ENCODE measurements at places on chromosomes 5 and 9.
A peak's percentile ranks its signal among the peaks of the same experiment; 100 is the strongest.

- DNase-seq, result no peak
Observed at GRCh38 chr9:91948101-91948596, 1.9 kb downstream of the ROR2 start.

- no peak for DNase-seq
Observed at GRCh38 chr5:140054086-140054689, 11.1 kb upstream of the NRG2 start.

- no peak for DNase-seq
Observed at GRCh38 chr5:127580731-127581130, 63.3 kb downstream of the PRRC1 start.

DNA sequence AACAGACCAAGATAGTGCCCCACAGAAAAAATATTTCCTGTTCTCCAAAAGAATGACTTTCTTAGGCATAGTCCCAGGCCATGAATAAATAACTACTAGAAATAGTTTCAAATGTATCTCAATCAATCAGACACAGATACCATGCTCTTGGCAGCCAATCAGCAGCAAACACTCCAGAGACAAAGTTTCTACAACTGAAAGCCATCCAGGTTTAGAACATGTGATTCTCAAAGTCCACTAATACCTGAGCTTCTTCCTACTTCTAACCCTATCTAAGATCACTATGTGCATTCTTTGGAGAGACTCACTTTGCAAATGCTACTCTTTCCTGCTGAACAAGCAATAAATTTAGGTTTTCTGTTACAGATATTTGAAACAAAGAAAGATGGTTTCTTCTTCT, 425.8 kb upstream of the GRIN3A start:
- DNase-seq, result no peak

DNA sequence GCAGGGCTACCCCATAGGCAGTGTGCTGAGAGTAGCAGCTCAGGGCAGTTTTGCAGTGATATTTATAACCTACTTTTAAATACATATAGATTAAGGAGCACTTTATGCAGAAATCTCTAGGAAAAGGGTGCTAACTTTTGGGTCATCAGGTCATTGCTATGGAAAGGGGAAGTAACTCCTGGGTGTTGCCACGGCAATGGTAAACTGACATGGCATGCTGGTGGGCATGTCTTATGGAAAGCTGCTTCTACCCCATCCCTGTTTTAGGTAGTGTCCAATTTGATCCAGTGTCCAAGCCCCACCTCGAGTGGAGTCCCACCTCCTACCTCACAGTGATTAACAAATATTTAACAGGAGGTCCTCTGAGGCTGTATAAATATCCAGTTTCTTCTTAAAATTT, 56.8 kb upstream of the XPA start:
- no peak for DNase-seq

DNA sequence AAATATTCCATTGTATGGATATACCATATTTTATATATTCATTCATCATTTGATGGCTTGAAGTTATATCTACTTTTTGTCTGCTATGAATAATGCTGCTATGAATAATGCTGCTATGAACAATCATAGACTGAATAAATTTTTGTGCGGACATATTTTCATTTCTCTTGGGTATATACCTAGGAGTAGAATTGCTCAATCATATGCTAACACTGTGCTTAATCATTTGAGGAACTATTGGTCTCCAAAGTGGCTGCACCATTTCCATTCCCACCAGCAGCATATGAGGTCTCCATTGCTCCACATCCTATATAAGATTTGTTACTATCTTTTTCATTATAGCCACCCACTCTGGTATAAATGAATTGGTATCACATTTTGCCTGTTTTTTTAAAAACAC, 18.3 kb upstream of the TEK start:
- no peak for DNase-seq

DNA sequence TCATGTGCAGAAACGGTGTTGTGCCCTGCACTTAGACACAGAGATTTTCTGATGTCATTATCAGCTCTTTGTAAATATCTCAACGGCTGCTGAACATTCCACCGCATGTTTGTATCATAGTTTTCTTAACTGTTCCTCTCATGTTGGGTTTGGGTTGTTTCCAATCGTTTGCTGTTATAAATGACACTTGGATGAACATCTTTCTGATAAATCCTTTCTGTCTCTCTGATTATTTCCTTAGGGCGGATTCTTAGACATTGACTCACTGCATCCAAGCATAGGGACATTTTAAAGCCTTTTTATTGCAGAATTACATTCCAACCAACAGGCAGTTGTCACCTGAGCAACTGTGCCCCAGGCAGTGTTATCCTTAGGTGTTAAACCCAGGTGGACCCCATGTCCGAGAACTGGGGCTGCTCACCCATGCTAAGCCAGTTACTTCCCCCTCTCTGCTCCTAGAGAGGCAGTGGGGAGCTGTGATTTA, 28.5 kb downstream of the COL5A1 start:
- DNase-seq, result no peak

GRCh38 chr9:72856972-72857623, 95.8 kb downstream of the ALDH1A1 start:
- peak; percentile 34 for DNase-seq

GRCh38 chr9:78369639-78370219, 72.8 kb downstream of the PSAT1 start:
- peak; percentile 49 for DNase-seq

DNA sequence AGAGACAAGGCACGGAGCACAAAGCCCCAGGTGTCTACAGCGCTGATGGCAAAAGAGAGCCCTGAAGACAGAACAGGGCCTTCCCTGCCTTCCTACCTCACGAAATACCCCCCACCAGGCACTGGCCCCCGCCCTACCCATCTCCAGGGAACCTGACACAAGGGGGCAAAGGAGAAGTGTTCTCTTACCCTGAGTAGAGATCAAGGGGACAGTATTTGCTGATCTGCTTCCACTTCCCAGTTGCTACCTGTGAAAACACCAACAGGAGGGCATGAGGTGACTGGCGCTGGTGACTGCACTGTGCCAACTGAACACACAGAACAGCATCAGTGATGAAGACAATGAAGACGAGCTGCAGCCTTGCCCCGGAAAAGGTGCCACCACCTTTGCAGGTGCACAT, 27.4 kb downstream of the IPPK start:
- DNase-seq, result no peak

DNA sequence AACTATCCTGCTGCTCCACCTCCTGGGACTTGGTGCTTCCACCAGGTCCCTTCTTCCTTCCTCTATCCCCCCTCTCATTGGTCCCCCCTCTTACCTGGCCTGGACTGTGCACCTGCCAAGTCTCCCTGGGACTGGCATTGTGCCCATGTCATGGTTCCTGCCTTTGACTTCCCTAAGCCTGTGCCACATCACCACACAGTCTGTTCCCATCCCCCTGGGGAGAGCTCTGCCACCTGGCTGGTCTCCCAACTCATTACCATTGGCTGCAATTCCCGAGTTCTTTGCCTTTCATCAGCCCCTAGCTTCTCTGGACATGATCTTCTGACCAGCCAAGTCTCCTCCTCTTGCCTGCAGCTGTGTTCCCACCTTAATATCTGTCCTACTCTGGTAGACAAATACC, 180.3 kb downstream of the SREK1 start:
- no peak for DNase-seq

DNA sequence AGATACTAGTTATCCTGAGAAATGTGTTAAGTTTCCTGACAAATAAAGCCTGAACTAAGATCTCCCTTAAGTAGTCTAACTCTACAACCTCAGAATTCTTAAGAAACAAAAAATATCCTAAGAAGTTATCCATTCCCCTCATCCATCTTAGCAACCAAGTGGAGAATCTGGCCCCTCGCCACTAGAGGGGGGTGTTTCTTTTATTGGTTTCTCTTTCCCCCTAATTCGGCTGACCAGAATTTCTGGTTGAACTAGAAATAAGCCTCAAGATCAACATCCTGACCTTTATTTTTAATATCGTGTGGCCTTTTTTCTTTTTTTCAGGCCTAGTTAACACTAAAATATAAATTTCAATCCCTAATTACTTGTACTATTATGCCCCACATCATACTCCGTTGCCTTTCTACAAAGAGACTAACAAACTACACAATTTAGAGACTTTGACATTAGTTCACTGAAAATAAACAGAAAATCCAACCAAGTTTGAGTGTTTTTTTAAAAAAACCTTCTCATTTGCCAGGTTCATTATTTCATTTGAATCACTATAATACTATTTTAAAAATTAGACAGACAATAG, 14.3 kb upstream of the NR4A3 start:
- peak; percentile 83 for DNase-seq

GRCh38 chr5:132776938-132777208, 166 bp downstream of the SEPTIN8 start:
- DNase-seq, result no peak

GRCh38 chr5:150637245-150638052, 3.0 kb upstream of the SYNPO start:
- DNase-seq, result no peak

DNA sequence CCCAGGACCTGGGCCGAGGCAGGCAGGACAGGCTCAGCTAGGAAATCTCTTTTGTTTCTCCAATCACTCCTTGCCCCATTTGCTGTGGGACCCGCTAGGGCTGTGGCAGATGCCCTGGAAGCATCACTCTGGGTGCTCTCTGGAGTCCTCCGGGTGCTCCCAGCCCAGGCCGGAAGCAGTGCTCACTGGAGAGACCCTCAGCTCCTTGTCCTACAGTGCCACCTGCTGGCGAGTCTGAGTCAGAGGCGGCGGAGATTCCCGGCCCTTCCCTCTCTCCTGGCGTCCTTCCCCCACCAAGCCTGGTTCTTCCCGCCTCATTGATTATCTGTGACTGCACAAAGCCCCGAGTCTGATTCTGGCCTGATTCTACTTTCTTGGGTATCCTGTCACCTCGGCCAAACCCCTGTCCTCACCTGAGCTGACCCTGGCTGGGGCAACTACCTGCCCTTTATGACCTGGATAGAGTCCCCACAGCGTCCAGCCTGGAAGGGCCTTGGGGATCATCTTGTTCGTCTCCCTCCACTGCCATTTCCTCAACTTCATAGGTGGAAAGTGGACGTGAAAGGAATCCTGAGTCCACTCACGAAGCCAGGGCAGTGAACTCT, 7.3 kb upstream of the BARHL1 start:
- DNase-seq, result peak; percentile 42

- no peak for DNase-seq
Observed at GRCh38 chr9:77808751-77809081, 160.6 kb upstream of the GNA14 start.

DNA sequence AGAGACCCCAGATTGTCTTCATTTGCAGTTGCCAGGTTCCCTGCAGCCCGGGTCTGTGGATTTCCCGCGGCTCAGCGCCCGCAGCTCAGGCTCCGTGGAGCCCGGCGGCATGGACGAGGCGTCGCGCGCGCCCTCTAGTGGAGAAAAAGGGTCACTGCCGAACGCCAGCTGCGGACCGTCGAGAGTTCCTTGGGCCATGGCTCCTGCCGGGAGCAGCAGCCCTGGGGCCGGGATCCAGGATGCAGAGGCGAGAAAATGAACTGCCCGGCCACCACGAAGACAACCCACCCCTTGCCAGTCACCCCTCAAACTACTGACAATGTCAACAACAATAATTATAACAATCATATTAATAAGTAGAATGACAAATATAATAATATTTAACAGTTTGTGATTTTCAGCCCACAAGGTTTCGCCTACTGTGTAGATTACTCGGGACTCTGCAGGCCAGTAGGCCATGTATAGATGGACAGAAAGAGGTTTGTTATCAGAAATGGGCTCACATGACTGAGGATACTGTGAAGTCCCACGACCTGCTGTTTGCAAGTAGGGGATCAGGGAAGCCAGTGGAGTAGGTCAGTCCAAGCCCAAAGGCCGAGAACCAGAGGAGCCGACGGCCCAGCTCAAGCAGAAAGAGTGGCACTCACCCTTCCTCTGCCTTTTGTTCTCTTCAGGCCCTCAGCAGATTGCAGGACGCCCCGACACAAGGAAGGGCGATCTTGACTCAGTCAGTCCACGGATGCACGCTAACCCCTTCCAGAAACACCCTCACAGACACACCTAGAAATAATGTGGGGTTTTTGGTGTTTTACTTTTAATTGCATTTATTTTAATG, 43.1 kb downstream of the BOD1 start:
- DNase-seq, result peak; percentile 66

- DNase-seq, result no peak
Observed at GRCh38 chr5:175655411-175655810, 2.5 kb upstream of the HRH2 start.

DNA sequence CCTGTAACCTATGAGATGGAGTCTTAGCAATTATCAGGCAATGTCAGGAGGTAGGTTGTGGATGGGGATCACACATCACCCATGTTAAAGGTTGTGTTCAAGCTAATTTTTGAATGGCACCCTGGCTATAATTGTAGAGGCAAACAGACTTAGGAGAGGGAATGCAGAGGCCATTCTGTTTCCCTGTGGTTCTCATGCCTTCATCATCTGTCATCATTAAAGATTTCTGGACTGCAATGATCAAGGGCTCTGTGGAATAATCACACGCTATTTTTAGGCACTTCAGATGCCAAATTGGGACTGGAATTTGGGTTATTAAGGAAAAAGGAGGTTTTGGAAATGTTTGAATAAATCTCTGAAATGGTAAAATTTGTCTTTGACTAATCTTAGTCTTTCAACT, 1065.4 kb downstream of the TAF11L14 start:
- DNase-seq, result no peak

DNA sequence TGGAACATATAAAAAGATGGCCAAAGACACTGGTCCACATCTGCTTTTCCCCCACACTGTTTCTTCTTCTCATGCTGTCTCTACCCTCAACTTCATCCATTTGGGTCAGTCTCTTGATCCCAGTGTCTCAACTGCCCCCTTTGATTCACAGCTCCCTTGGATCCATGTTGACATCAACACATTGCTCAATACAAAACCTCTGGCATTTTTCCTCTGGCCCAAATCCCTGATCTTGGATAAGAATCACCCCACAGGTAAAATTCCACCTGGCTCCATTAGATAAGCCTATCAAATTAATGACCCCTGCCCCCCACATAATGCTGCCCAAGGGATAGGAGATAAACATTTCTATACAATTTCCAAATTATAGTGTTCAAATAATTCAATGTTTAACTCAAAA, 229.8 kb downstream of the TLE1 start:
- DNase-seq, result no peak

- DNase-seq, result no peak
Observed at GRCh38 chr9:125854553-125855275, 107.5 kb downstream of the PBX3 start.

- DNase-seq, result no peak
Observed at GRCh38 chr5:30131-30530, 61.8 kb upstream of the PLEKHG4B start.

DNA sequence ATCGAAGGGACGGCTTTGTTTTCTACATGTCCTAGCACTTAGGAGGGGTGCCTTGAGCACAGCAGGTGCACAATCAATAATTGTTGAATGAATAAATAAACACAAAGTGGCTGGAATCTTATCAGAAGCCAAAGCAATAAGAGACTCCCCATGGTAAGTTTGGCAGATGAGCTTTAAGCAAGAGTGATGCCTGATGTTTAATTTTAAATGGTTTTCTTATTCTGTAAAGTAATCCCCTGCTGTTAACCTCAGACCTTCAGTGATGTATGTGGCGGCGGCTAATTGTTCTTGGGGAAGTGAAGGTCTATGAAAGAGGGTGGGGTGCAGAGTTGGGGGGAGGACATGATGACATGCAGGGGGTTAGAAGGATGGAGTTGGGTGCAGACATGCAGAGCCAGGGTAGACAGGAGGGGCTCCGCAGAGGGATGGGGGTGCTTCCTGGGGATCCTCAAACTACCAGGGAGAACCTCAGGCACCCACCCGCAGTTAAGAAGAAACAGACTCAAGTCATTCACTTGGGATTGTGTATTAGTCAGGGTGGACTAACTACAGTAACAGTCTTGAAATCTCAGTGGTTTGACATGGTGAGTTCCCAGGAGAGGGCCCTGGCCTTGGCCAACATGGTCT, 65.7 kb upstream of the SHB start:
- no peak for DNase-seq

Data from B cell (primary cell).